ENCODE measurements at places on chromosomes 11 and 22.

GRCh38 chr11:34548278-34548677 is 34.7 kb upstream of the ELF5 start:
- no peak for DNase-seq

GRCh38 chr11:83194281-83195142 is 1.0 kb downstream of the ANKRD42 start:
- DNase-seq = peak; percentile 88

DNA sequence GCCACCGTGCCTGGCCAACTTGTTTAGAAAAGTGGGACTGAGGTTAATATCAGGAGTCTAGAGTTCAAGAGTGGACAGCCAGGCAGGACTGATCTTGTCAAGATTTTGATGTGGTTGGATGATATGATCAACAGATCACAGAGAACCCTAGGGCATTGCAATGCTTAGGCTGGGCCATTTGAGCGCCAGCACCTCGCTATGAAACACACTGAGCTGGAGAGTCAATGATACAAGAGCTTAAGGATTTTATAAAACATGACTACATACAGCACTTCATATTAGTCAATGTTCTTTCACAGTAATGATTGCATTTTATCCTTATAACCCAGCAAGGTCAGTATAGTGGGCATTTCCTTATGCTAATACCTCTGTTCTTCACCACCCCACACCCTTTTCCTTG is 15.4 kb upstream of the PEX26 start:
- no peak for DNase-seq

GRCh38 chr22:23688571-23688970 is 2.2 kb upstream of the RGL4 start:
- no peak for DNase-seq

- no peak for DNase-seq
Measured at GRCh38 chr11:17750013-17750800, 15.6 kb downstream of the KCNC1 start.

GRCh38 chr11:122173587-122173986 is 57.6 kb upstream of the BLID start:
- no peak for DNase-seq

DNA sequence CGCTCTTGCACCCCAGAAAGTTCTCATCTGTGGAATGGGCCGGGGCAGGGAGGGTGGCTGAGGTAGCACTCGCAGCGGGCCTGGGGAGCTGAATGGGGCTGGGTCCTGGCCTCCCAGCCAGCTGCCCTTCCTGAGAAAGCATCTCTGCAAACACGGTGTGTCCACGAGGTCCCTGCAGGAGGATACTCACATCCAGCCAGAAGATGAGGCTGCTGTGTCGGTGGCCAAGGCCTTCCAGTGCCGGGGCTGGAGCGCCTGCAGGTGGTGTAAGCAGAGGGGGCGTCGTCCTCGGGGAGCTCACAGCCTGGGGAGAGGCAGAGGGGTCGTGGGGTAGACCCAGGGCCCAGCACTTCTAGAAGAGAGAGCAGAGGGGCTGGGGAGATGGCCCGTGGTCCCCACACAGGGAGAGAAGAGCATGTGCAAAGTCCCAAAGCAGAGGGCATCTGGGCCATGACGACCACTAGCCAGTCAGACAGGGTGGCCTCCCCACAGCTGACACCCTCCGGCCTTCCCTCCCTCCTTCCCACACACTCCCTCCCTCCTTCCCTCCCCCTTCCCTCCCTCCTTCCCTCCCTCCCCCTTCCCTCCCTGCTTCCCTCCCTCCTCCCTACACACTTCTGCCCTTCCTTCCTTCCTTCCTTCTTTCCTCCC is 97.9 kb downstream of the WNT7B start:
- no peak for DNase-seq

DNA sequence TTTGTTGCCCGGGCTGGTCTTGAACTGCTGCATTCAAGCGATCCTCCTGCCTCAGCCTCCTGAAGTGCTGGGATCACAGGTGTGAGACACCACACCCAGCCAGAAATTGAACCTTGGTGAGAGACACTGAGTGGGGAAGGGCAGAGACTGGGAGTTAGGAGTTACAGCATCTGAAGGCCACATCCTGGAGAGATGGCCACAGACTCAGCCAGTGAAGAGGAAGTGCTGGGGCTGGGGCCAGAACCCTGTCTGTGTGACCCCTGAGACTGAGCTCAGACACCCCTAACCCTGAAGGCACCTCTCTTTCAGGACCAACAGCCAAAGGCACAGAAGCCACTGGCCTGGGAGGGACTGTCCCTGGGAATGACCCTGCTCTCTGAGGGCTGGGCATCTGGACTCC is 33.8 kb downstream of the TXN2 start:
- DNase-seq = no peak

DNA sequence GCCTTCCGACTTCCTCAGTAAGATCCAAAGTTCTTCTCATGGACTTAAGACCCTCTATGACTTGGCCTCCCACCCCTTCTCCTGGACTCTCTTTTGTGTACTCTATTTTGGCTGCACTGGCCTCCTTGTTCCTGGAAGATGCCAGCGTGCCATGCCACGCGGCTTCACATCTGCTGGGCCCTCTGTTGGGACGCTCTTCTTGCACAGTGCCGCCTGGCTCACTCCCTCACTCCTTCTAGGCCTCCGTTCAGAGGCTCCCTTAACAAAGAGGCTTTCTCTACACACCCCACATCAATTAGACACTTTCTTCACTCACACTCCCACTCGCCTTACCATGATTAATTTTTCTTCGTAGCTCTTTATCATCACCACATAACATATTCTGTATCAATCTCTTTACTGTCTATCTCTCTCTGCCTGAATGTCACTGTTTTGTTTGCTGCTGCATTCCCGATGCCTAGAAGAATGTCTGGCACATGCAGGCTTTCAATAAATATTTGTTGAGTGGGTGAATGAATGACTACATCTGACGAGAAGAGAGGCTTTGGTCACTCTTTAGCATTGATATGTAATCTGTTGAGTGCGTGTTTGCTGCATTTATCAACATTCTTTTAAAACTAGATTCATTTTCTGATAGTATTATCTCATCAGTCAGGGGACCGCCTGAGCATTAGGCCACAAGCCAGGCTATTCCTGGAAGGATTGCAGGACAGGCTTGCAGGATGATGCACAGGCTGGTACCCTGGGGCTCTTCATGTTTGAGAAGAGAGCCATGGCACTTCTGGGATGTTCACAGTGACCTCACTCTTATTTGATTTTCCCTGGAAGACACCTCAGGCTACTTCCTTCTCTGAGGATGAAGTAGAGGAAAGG is 60.6 kb upstream of the AMPD3 start:
- no peak for DNase-seq

- DNase-seq = no peak
Measured at GRCh38 chr11:101453682-101454081, 130.1 kb downstream of the TRPC6 start.

DNA sequence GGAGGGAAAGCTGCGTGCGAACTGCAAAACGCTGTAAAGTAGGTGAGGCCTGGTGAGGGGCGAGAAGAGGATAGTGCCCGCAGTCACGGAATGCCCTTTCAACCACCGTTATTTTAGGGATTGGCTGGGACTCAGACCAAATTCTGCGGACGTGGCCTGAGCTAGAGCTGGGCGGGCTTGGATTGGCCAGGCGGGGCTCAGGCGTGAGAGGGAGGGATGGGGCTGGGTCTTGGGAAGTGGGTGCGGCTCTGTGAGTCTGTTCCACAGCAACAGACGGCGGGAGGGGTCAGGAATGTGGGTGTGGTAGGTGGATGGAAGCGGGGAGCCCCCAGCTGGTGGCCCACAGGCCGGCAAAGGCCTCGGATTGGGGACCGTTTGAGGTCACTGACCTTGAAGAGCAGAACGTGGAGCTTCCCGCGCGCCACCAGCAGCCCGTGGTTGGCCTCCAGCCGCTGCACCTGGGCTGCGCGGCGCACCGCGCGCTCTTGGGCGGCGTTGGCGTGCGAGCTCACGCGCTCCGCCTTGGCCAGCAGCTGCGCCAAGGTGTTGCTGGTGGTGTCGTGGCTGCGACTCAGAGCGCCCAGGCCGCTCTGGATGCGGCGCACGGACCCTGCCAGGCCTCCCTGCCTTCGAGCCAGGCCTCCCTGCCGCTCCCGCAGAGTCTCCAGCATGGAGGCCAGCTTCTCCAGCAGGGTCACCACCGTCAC is 444 bp downstream of the CAVIN3 start:
- DNase-seq = no peak

DNA sequence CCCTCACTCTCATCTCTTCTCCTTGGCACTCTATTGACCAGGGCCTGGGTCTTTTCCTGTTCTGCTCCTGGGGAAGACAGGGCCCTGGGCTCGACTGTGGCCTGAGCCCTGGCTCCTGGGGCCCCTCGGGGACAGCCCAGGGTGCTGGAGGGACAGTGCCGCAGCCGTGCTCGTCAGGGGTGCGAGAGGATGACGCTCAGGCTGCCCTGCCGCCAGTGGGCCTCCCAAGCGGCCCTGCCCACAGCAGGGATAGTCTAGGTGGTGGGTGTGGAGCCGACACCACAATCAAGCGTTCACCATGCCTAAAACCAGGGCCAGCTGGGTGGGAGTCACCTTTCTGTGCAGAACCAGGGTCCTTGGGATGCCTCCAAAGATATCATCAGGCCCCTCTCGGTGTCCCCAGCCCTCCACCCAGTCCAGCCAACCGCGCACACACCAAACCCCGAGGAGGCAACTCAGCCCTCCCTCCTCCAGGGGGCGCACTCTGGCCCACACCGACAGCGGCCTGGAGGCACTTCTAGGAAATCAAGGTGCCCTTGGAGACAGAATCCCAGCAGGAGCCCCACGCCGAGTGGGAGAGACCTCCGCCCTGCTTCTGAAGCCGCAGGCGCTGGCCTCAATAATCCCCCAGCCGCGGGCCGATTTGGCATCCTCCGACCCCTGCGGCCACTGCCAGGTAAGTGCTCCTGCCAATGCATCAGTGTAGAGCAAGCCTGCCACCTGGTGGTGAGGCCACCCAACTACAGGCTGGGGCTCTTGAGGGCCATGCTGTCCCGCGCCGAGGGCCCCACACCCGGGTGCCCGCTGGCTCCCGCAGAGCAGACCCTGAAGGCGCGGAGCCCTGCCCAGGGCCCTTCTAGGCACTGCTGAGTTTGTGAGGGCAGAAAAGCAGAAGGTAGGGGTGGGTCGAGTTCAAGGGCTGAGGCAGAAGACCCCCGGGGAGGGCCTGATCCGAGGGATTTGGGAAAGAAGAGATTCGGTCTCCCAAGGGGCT is 496.4 kb downstream of the BUD13 start:
- peak; percentile 60 for DNase-seq

GRCh38 chr11:83773950-83774880 is 488.0 kb upstream of the CCDC90B start:
- DNase-seq = no peak

- peak; percentile 20 for DNase-seq
Measured at GRCh38 chr22:36180038-36180880, 19.7 kb upstream of the APOL3 start.

GRCh38 chr11:47248304-47248663 is 330 bp downstream of the ACP2 start:
- no peak for DNase-seq

- DNase-seq = no peak
Measured at GRCh38 chr22:32897400-32897799, 95.9 kb downstream of the TIMP3 start.

DNA sequence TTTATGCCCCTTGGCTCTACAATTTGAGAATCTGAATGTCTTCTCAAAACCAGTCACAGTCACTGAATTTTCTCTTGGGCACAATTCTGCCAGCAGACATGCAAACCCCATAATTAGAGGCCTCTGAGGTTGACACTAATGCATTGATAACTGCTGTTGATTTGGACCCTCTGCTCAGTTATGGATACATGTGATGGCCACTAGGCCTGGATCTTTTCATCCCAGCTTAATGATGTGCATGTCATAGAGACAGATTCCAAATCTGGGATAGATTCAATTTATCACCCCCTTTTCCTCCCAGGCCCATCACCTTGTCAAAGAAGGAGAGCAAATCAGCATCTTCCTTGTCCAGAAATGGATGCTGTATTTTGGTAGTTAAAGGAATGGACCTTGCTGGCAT is 92.2 kb downstream of the C11orf91 start:
- DNase-seq = no peak

DNA sequence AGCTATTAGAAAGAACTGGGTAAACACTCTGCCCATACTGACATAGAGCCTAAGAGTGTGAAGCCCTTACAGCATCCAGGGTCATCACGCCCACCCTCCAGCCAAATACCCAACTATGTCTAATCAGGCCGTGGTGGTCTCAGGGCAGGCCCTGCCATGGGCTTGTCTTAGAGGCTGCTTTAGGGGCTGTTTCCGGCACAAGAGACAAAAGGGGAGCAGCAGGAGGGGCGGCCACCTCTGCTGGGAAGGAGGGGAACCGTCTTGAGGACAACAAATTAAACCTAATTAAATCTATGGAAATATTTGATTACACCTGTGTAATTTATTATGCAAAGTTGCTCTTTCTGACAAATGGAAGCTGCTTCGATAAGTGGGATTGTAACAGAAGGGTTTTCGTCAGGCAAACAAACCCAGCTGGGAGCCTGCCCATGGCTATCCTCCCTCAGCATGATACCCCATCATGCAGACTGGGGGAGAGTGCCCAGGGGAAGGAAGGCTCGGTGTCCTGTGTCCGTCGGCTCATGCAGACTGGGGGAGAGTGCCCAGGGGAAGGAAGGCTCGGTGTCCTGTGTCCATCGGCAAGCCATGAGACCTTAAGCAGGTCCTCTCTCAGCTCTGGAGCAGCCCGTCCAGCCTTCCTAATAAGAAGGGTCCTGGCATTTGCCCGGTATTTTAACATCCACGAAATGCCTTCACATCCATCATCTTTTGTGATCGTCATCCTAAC is 163.6 kb upstream of the B3GAT1 start:
- no peak for DNase-seq

GRCh38 chr22:42357634-42358296 is 74.4 kb downstream of the NFAM1 start:
- no peak for DNase-seq

- DNase-seq = no peak
Measured at GRCh38 chr11:73999581-74000306, 9.1 kb downstream of the UCP3 start.

DNA sequence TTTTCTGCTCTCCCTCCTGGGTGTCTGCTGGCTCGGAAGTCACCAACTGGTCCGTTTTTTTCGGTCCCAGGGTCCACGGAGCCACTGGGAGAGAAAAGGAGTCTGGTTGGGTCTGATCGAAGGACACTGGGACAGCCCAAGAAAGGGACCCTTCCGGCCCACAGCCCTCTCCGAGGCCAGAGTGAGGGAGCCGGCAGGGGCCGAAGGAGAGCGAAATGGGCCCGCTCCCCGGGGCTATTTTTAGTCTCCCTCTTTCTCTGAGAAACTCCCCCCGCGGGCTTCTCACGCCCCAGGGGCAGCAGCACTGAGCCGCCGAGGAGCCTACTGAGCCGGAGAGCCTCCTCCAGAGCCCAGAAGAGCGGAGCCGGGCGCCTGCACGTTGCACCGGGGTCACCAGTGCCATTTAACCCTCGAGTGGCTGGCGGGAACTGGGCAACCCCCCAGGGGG is 1.9 kb downstream of the ESAM start:
- DNase-seq = no peak

- no peak for DNase-seq
Measured at GRCh38 chr11:12269104-12269441, 108.3 kb upstream of the PARVA start.
